ENCODE measurements at places on chromosomes 2 and 18.

- DNase-seq: no peak
Measured at GRCh38 chr2:10909996-10910341, 1.8 kb upstream of the KCNF1 start.

- no peak for DNase-seq
Measured at GRCh38 chr2:42756966-42757513, 6.9 kb downstream of the OXER1 start.

- DNase-seq: no peak
Measured at GRCh38 chr2:162430323-162430722, 86.4 kb downstream of the GCA start.

DNA sequence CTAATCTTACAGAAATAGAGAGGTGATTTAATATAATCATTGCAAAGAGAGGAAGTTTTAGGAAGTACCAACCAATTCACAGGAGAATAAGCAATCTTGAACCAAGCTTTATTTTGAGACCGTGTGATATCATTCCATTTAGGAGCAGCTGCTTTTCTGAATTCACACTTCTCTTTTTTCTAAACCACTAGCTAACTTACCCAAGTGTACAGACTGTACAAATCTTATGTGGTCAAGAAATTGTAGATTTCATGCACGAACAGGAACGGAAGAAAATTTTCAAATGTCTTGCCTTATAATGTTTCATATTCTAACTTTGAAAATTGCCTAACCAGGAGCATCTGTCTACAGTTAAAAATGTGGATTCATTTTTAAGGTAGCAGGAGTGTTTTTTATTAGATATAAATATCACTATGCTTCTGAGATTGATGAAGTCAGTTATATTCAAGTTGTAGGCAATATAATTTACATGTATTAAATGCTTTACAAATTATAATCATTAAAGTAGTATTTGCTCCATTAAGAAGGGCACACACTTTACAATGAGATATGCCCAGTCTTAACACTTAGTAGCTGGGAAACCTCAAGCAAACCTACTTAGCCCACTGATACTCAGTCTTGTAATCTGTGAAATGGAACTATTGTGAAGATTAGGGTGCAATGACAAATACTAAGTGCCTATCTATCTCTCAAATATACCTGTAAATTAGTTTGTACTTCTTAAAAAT is 302.2 kb upstream of the STON1 start:
- no peak for DNase-seq

GRCh38 chr18:2134364-2134763 is 436.9 kb downstream of the METTL4 start:
- DNase-seq: no peak

- no peak for DNase-seq
Measured at GRCh38 chr18:50453014-50453680, 78.3 kb downstream of the SKA1 start.

DNA sequence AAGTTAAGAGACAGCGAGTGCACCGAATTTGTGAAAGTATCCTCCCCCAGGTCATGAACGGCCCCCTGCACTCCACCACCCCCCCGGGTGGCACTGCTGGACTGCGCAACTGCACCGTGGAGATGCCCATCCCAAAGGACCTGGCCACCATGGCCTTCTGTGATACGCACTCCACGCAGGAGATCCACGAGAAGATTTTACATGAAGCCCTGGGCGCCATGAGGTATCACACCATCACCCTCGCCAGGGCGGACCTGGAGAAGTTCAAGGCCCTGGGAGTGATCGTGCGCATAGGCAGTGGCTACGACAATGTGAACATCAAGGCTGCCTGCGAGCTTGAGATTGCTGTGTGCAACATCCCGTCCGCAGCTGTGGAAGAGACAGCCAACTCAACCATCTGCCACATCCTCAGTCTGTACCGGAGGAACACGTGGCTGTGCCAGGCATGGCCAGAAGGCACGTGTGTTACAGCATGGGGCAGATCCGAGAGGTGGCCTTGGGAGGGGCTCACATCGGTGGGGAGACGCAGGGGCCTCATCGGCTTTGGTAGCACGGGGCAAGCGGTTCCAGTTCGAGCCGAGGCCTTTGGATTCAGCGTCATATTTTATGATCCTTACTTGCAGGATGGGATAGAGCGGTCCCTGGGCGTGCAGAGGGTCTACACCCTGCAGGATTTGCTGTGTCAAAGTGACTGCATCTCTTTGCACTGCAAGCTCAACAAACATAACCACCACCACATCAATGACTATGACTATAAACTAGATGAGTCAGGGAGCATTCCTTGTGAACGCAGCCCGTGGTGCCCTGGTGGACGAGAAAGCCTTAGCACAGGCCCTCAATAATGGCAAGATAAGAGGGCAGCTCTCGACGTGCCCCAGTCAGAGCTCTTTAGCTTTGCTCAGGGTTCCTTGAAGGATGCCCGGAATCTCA is 290.8 kb upstream of the MC4R start:
- DNase-seq: no peak

DNA sequence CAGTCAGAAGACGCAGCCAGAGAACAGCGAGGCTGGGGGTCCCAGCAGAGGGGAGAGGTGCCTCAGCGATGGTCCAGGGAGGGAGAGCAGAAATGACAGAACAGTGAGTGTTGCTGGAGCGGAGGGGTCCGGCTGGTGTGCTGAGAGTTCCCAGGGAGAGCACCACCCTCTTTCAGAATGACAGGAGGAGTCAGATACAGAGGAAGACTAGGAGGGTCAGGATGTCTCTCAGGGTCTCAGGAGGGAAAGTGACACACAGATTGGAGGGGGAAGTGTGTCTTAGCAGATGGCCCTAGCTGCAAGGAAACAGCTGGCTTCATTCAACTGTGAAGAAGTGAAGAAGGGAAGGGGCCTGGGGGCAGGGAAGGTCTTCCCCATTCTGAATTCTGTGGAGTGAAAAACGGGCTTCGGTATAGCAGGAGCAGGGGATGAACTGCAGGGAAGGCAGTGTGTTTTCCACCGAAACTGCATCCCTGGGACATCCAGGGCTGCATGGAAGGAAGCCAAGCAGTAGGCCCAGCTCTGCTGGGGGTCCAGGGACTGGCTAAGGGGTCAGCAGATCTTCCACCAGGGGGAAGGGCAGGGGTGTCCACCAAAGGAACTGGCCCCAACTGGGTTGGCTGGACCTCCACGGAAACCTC is 90.0 kb upstream of the OTOS start:
- no peak for DNase-seq

- DNase-seq: no peak
Measured at GRCh38 chr2:239318790-239319661, 81.8 kb downstream of the HDAC4 start.

GRCh38 chr2:97654791-97655190 is 8.9 kb downstream of the COX5B start:
- DNase-seq: no peak

DNA sequence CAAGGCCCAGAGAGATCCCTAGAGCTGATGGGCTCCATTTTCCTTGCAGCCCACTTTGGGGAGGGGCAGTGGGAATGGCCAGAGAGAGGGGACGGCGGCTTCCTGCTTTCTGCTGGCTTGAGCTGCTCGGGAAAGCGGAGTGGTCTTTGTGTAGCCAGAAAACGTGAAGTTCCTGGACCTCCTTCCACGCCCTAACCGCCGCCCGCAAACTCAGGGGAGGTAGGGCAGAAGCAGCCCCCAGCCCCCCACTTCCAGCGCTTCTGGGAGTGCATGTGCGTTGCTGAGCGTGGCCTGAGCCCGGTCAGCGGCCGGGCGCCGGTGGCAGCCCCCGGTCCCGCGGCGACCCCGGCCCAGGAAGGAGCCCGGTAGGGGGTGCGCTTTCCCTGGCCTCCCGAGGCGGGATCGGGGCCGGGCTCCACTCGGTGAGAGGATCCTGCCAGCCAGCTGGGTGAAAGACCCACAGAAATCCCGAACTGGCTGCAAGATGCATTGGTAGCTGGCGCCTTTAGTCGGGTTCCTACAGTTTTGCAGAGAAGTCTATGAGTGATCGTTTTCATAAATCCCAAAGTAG is 25.3 kb upstream of the BOD1L2 start:
- DNase-seq: no peak

GRCh38 chr2:5851410-5851809 is 159.2 kb downstream of the SOX11 start:
- DNase-seq: no peak

DNA sequence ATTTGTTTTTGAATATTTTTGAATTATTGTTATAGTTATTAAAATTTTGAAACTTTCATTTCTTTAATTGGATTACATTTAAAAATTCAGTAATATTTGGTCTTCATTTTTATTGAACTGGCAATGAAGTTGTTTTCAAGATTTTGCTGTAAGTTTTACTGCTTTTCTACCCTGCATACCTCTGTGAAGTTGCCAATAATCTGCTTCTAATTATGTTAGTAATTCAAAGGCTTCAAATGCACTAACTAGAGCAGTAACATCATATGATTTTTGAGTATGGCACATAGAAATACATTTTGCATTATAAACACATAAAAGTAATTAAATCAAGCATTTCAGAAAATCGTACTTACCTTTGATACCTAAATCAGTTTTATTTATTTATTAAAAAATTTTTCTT is 40.3 kb upstream of the FAM171B start:
- DNase-seq: no peak

DNA sequence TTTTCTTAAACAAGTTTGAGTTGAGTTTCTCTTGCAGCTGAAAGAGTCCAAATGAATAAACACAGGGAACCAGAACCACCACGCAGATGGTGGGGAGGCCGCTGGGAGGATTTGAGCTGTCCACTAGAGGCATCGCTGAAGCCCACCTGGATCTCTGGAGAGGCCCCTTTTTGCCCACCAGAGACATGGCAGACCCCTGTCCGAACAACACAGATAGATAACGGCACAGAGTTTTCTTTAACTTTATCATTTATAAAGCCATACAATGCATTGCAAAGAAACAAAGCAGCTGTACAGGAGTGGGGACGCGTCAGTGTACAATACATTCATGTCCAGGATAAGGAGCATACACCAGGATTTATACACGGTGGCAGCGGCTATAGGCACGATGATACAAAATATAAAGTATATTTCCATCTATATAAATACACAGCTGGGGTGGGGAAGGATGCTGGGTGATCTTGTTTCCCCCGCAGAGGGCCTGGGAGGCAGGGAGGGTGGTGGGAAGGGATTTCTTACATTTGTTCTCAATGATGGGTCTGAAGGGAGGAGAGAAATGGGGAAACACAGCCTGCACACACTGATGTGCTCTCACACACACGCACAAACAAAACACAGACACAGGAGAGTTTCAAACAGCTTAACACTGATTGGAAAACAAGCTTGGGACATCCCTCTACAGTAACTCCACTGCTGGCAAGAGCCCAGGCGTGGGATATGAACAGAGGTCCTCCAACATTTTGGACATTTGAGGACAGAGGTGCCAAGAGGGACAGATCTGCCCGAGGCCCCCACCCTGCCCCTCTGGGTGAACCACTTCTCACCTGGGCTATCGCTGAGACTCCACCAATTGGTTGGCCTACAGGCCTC is 203.0 kb downstream of the TNS1 start:
- DNase-seq: no peak

DNA sequence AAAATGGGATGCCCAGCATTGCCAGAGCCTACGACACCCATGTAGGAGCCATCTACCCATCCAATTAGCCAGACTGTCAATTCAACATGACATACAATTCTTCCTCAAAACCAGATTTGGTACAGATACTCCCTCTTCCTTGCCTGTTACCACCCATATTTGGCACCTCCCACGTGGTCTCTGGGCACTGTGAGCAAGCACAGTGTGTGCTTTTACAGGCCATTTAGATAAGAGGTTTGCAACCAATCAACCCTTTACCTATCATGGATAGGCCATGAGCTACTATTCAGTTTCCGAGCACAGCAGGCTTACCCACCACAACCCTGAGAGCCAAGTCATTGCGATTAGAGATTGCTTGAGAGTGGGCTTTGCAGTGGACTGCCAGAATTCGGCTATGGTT is 40.9 kb downstream of the ARID5A start:
- DNase-seq: no peak

GRCh38 chr2:1238598-1239138 is 174.6 kb upstream of the TPO start:
- no peak for DNase-seq

DNA sequence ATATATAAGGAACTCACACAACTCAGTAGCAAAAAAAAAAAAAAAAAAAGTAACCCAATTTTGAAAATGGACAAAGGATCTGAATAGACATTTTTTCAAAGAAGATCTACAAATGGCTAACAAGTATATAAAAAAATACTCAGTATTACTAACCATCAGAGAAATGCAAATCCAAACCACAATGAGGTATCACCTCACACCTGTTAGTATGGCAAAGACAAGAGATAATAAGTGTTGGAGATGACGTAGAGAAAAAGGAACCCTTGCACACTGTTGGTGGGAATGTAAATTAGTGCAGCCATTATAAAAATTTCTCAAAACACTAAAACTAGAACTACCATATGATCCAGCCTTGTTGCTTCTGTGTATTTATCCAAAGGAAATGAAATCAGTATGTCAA is 5.8 kb upstream of the CNDP1 start:
- no peak for DNase-seq

GRCh38 chr2:27264253-27264752 is 1.5 kb upstream of the SLC30A3 start:
- no peak for DNase-seq

DNA sequence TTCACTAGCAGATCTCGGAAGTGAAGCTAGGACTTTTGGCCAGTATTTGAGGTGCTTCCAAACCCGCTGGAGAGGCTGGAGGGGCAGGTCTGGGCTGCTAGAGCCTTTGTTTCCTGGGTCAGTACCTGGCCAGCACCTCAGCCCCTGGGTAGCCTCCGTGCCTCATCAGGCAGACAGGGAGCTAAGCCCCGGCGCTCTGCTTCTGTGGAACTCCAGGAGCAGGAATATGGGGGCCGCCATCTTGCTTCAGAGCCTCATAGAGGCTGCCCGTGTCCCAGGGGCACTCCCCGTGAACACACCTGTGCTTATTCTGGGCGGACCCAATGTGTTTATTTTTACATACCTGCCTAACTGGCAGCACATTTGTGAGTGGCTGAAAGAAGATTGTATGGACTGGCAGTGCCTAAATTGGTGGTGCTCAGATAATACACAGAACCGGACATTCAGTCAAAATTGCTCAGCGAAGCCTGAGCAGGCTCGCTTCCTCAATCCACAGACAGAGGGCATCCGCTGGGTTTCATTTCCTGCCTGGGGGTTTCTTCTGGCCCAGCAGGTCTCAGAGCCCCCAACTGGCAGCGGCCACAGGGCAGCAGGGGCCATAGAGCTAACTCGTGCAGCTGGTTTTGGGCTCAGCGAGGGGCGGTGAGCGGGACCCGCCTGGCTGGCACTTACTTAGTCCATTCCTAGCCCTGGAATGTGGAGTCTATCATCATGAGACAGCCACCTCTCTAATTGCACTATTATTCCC is 176.8 kb upstream of the ALKAL2 start:
- no peak for DNase-seq

- DNase-seq: peak; percentile 65
Measured at GRCh38 chr18:22563164-22563583, 145.5 kb upstream of the CTAGE1 start.

- no peak for DNase-seq
Measured at GRCh38 chr2:199118673-199119112, 339.0 kb downstream of the SATB2 start.

DNA sequence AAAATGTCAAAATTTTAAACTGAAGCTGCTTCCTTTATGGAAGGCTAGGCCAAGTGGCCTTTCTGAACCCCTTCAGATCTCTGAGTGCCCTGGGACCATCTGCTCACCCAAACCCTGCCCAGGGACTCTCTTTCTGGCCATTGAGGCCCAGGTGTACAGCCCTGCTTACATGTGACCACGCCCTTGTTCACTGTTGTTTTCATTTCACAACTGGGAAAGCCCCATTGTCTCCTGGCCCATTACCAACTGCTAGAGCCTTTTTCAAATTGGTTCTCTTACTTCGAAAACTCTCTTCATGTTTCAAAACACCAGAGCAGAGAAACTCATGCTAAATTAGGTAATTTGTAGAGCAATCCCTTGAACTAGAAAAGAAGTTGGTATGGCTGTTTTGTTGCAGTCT is 219.5 kb upstream of the TANK start:
- DNase-seq: no peak
